SK-N-SH (cell line): ENCODE measurements at places on chromosomes 2 and 18.

DNA sequence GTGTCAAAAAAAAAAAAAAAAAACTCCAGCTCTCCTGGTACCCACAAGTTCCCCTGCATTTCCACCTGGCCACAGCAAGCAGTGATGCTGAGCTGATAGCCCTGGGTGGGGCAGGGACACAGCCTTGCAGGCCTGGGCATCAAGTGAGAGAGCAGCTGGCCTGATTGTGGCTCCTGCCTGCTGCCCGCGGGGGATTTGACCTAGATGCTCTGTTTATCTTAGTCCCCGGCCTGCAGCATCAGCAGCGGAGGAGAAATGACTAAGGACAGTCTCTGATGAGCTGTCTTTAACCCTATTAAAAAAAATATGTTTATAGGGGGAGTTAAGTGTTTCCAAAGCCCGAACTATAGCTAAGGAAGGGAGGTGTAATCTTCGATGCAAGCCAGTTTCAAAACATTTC, 102.6 kb downstream of the MTCL1 start:
- DNase-seq = peak; percentile 79
- peaks cover 6% of the 10 kb centered on the region for H3K4me1 ChIP-seq
- no peak overlapping the region for H3K4me3 ChIP-seq

- 0 out of 2 replicates have a peak overlapping the region, but pooled peaks have one; percentile 3 for H3K4me3 ChIP-seq
- DNase-seq = no peak
- H3K4me1 ChIP-seq = peaks cover 5% of the 10 kb centered on the region; the same call in 1 of the 2 replicates
Measured at GRCh38 chr2:216031960-216032689, 18.8 kb upstream of the MREG start.

DNA sequence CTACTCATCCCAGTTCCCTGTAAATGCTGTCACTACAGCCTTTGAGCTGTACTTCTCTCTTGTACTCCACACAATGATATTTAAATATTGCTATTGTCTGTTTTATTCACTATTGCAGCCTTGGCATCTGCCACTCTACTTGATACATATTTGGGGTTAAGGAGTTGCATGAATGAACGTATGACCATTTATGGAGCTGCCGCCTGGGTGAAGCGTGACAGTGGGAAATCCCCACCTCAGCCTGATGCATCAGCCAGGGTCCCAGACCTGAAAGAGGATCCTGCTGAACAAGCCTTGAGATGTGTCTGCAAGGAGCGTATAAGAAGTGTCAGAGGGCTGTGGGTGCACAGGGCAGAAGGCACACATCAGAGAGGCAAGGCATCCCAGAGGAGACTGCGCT, 39.1 kb downstream of the MRPL35 start:
- no peaks in the 10 kb centered on the region for H3K36me3 ChIP-seq
- no peak overlapping the region for H3K4me3 ChIP-seq
- no peak overlapping the region for H3K27ac ChIP-seq
- H3K4me1 ChIP-seq = no peaks in the 10 kb centered on the region; the same call in 1 of the 2 replicates
- no peak for DNase-seq
- no peaks in the 10 kb centered on the region; the same call in 1 of the 2 replicates for H3K27me3 ChIP-seq

DNA sequence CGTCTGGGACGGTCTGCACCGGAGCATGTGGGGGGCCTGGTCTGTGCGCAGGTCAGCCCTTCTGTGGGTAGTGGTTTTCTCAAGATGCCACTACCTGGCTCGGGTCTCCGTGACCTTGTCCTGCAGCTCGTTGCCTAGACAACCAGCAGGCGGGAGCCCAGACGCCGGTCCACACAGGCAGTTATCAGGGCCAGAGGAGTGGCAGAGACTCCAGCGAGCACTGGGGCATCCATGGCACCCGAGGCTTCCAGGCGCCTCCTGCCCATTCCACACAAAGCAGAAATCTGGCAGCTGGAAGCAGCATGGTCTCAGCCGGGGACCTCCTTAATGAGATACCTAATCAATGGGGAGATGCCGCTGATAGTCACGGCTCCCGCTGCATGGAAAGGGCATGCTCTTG, 156.1 kb downstream of the FAM210A start:
- H3K4me1 ChIP-seq = peaks cover 16% of the 10 kb centered on the region; the same call in 1 of the 2 replicates
- H3K36me3 ChIP-seq = no peaks in the 10 kb centered on the region
- DNase-seq = peak; percentile 63
- H3K4me3 ChIP-seq = no peak overlapping the region
- no peak overlapping the region; the same call in 1 of the 2 replicates for H3K27ac ChIP-seq

GRCh38 chr18:66872277-66872676, 268.4 kb upstream of the CDH19 start:
- no peak overlapping the region for H3K4me3 ChIP-seq
- no peaks in the 10 kb centered on the region for H3K27me3 ChIP-seq
- no peaks in the 10 kb centered on the region for H3K36me3 ChIP-seq
- peak; percentile 36 for DNase-seq
- no peaks in the 10 kb centered on the region for H3K4me1 ChIP-seq
- no peak overlapping the region for H3K27ac ChIP-seq

- no peak overlapping the region for H3K4me3 ChIP-seq
- no peaks in the 10 kb centered on the region for H3K4me1 ChIP-seq
- no peaks in the 10 kb centered on the region for H3K27me3 ChIP-seq
- H3K36me3 ChIP-seq = no peaks in the 10 kb centered on the region
- no peak for DNase-seq
Measured at GRCh38 chr2:25920336-25920735, 42.0 kb upstream of the ASXL2 start.

- H3K27ac ChIP-seq = no peak overlapping the region
- peaks cover 23% of the 10 kb centered on the region for H3K4me1 ChIP-seq
- no peaks in the 10 kb centered on the region for H3K27me3 ChIP-seq
- H3K4me3 ChIP-seq = no peak overlapping the region
Measured at GRCh38 chr2:2010251-2010650, 265.9 kb upstream of the PXDN start.

DNA sequence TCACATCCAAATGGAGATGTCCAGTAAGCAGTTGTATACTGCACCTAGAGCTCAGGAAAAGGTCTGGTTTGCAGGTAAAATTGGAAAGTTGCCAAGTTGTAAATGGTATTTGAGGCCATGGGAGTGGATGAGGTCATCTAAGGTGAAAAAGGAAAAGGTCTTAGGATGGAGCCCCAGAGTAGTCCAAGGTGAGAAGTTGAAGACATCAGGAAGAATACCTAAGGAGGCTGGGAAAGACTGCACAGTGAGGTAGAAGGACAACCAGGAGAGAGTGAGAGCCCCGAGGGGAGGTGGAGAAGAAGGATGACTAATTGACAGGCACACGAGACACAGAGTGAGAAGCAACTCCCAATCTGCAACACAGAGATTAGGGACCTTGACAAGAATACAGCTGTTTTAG, 10.7 kb downstream of the DPP4 start:
- no peak overlapping the region for H3K27ac ChIP-seq
- no peak overlapping the region for H3K4me3 ChIP-seq
- no peaks in the 10 kb centered on the region for H3K4me1 ChIP-seq
- H3K27me3 ChIP-seq = no peaks in the 10 kb centered on the region

GRCh38 chr2:42147641-42148274, 21.4 kb upstream of the EML4 start:
- H3K4me1 ChIP-seq = peaks cover 12% of the 10 kb centered on the region
- H3K27ac ChIP-seq = peak overlapping the region; percentile 27; the same call in 1 of the 2 replicates
- H3K4me3 ChIP-seq = no peak overlapping the region
- no peaks in the 10 kb centered on the region for H3K27me3 ChIP-seq

DNA sequence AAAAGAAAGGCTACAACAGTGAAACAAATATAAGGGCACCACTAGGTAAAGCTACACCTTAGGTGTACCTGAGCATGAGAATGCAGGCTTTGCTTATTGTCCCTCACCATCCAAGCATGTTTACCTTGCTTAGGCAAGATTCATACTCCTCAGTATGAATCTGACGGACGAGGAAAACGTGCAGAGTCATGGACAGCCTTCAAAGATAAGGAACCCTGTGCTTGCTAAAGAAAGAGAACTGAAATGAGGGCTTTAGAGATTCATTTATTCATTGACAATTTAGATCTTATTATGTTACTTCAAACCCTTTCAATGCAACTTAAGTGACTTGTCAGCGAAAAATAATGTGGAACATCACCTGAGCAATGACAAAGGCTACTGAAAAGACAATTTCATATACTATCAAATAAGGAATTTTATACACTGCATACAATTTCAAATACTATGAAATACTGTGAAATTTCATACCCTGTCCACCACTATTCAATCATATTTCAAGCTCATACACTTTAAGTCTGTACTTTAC, 21.7 kb downstream of the CLASP1 start:
- no peak overlapping the region for H3K4me3 ChIP-seq
- H3K36me3 ChIP-seq = no peaks in the 10 kb centered on the region; the same call in 1 of the 2 replicates
- no peaks in the 10 kb centered on the region for H3K4me1 ChIP-seq
- H3K27me3 ChIP-seq = no peaks in the 10 kb centered on the region
- no peak overlapping the region for H3K27ac ChIP-seq
- no peak for DNase-seq

DNA sequence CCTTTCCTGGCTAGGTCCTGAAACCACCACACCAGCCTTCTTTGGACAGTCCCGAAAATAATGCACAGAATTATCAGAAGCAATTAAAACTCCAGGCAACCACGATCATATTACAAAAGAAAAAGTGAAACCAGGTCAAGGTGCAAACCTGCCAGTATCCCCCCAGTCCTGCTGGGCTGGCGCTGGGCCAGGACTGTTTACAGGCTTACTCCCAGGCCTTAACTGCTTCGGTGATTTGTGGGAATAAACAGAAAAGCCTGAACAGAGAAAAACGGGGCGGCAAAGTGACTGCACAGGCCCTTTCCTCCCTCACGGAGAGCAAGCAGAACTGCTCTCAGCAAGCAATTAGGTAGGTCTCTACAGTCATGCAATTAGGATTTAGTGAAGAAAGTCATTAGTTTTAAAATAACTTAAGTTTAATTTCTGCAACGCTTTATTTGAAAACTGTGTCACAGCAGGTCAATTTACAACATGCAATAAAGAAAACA, 1.3 kb downstream of the HDAC4 start:
- peaks cover 15% of the 10 kb centered on the region; the same call in 1 of the 2 replicates for H3K4me1 ChIP-seq
- H3K4me3 ChIP-seq = peak overlapping the region; percentile 81
- DNase-seq = peak; percentile 54
- no peaks in the 10 kb centered on the region for H3K27me3 ChIP-seq
- no peaks in the 10 kb centered on the region for H3K36me3 ChIP-seq

DNA sequence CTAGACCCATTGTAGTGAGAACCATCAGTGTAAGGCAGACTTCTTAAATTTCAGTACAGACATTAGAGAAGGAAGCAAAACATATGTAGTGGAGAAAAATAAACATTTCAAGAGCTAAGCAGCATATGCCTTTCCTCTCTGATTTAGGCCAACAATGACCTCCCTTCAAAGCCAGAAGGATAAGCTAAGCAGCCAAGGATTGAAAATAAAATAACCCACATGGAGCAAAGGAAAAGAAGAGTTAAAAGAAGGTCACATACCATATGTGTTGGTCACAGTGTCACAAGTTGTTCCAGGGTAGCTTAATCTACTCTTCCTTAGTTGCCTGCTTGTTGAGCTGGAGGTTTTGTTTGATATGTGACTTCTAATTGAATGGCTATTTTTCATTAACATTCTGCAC, 15.6 kb upstream of the LAMA1 start:
- no peak for DNase-seq
- no peak overlapping the region for H3K27ac ChIP-seq
- no peaks in the 10 kb centered on the region for H3K36me3 ChIP-seq
- H3K4me3 ChIP-seq = no peak overlapping the region
- H3K27me3 ChIP-seq = no peaks in the 10 kb centered on the region
- no peaks in the 10 kb centered on the region for H3K4me1 ChIP-seq

DNA sequence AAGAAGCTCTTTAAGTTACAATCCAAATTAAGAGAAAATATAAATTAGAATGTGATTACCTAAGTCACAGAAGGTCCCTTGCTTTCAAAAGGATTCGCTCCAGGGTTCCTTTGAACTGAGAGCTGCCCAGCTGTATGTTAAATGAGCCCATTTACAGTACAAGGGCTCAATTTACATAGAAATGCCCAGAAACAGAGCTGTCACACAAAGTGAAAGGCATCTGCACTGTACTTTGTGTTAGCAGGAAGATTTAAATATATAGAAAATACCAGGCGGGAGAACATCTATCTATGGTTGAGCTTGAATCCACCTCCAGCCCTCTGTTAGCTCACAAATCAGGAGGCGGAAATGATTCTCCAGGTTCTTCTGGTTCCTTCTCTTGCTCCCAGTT, 272.9 kb downstream of the PAX3 start:
- no peaks in the 10 kb centered on the region for H3K4me1 ChIP-seq
- DNase-seq = no peak
- H3K27me3 ChIP-seq = peaks cover 3% of the 10 kb centered on the region; the same call in 1 of the 2 replicates
- no peak overlapping the region for H3K4me3 ChIP-seq
- no peak overlapping the region for H3K27ac ChIP-seq

GRCh38 chr2:111028720-111029119, 92.0 kb upstream of the BCL2L11 start:
- no peak overlapping the region for H3K27ac ChIP-seq
- H3K4me3 ChIP-seq = no peak overlapping the region
- no peaks in the 10 kb centered on the region for H3K36me3 ChIP-seq
- no peak for DNase-seq
- peaks cover 5% of the 10 kb centered on the region; the same call in 1 of the 2 replicates for H3K27me3 ChIP-seq

GRCh38 chr2:113203217-113203530, 29.4 kb downstream of the PSD4 start:
- H3K36me3 ChIP-seq = no peaks in the 10 kb centered on the region
- H3K4me3 ChIP-seq = no peak overlapping the region
- H3K27me3 ChIP-seq = peaks cover 2% of the 10 kb centered on the region; the same call in 1 of the 2 replicates
- no peak for DNase-seq
- H3K27ac ChIP-seq = no peak overlapping the region
- no peaks in the 10 kb centered on the region; the same call in 1 of the 2 replicates for H3K4me1 ChIP-seq

GRCh38 chr18:58714259-58714658, 43.0 kb downstream of the MALT1 start:
- DNase-seq = no peak
- H3K4me3 ChIP-seq = no peak overlapping the region
- H3K27me3 ChIP-seq = no peaks in the 10 kb centered on the region
- no peak overlapping the region for H3K27ac ChIP-seq
- no peaks in the 10 kb centered on the region for H3K4me1 ChIP-seq

DNA sequence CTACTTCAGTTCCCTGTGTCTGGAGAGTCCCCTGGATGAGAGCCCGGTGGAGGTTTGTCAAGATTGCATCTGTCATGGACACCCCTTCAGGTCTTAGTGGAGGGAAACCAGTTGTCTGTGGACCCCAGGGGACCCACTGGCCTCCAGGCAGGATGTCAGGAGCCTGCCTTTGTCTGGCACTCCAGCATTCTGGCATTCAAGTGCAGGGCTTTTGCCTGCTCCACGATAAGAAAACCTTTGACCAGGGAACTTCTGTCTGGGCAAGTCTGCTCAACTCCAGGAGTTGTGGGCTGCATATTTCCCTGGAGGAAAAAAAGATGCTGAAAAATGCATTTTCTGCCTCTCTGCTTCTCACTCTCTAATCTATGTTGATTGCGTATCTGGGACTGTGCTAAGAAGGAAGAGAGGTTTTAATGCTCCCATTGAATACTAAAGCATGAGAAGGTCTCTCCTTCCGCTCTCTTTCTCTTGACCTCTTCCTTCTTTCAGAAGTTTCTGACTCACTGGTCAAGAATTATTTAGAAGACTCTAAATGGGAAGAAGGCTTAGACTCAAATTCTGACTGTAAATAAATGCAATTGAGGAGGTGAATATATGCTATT, 104.5 kb downstream of the MMADHC start:
- H3K36me3 ChIP-seq = no peaks in the 10 kb centered on the region
- no peak for DNase-seq
- no peaks in the 10 kb centered on the region for H3K27me3 ChIP-seq
- H3K4me3 ChIP-seq = no peak overlapping the region
